Activated CD4-positive, alpha-beta memory T cell treated with anti-CD3 and anti-CD28 coated beads, Interleukin-2, amount 10 ng/mL, durations not matched to agents 7 days and 5 days (primary cell): ENCODE measurements at places on chromosomes 1 and 21. TPM values are rescaled to one million over a fixed set of nuclear protein-coding genes. Genes with fewer than 3 reads are reported as not detected.
A peak's percentile ranks its signal among the peaks of the same experiment; 100 is the strongest.

DNA sequence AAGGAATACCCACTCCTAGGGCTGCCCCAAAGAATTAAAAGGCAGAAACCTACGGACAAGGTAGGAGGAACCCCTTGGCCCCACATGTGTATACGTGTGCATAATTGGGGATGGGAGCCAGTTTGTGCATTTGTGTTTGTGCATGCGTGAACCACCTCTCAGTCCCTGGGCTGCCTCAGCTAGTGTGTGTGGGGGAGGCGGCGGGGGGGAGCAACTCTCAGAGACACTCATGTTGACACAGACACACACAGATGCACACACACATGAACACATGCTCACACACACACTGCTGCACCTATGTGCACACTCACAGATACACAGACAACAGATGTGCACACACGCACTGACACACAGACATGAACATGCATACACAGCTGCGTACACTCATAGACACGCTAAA, 5.1 kb downstream of the LDLRAD1 start:
- no peaks in the 10 kb centered on the region for H3K36me3 ChIP-seq
- H3K27ac ChIP-seq: no peak overlapping the region
- H3K4me1 ChIP-seq: no peaks in the 10 kb centered on the region
- H3K27me3 ChIP-seq: peaks cover 6% of the 10 kb centered on the region
- H3K4me3 ChIP-seq: no peak overlapping the region
- no peak for DNase-seq

- no peaks in the 10 kb centered on the region for H3K36me3 ChIP-seq
- no peak overlapping the region for H3K27ac ChIP-seq
- DNase-seq: no peak
- H3K27me3 ChIP-seq: peaks cover 16% of the 10 kb centered on the region
- H3K4me1 ChIP-seq: peaks cover 13% of the 10 kb centered on the region
- no peak overlapping the region for H3K4me3 ChIP-seq
These were observed 39.7 kb downstream of the UBE2U start for GRCh38 chr1:64242895-64243756.

DNA sequence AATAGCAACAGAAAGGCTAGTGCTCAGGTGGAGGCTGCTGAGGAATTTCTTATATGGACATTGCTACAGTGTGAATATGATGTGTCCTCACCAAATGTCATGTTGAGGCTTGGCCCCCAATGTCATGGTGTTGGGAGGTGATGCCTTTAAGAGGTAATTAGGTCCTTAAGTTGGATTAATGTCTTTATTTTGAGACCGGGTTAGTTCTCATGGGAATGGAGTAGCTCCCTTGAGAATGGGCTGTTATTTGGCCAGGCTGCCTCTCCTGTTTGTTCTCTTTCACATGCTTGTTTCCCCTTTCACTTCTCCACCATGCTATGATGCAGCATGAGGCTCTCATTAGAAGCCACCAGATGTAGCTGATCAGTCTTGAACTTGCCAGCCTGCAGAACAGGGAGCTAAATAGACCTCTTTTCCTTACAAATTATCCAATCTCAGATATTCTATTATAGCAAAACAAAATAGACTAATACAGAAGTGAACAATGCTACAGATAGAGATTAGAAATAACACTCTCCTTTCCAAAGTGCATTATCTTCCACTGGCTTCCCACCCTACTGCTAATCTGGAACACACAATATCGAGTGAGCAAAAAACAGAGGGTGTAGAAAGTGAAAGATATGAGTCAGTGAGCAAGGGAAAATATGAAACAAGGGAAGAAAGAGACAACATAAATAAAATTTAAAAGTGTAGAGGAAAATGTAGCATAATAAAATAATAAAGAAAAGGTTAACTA, 160.2 kb downstream of the NTMT2 start:
- H3K27me3 ChIP-seq: no peaks in the 10 kb centered on the region
- no peak overlapping the region for H3K4me3 ChIP-seq
- no peak overlapping the region for H3K27ac ChIP-seq
- no peaks in the 10 kb centered on the region for H3K36me3 ChIP-seq

DNA sequence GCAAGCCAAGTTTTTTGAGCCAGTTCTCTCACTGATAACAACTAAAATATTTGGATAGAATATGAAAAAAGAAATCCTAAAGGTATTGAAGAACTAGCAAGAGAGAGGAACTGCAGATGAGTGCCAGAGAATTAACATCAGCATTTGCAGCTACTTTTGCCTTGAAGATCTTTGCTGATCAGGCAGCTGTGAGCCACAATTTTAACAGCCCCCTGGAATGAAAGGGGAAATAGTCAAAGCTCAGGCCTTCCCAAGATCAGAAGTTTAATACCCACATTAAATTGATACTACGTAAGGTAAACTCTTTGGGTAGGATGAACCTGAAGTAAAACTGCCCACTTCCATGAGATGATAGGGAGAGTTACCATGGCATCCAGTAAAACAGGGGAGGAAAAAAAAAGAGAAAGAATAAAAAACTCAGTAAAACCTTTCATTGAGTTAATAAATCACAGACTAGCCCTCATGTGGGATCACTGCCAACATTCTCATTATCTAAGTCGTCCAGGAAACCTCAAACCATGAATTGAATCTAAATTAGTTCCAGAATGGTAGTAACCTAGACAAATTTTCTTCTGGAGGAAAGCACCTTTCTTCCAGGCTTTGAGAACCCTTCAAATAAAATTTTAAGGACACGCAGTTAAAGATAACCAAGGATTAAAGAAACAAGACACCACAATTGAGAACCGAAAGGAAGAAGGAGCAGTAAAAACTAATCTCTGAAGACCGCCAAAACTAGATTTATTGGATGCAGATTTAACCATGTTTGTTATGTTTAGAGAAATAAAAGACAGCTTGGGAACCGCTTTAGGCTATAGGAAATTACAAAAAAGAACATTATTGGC, 28.3 kb downstream of the SCP2 start:
- H3K4me1 ChIP-seq: peaks cover 1% of the 10 kb centered on the region
- H3K4me3 ChIP-seq: no peak overlapping the region
- no peak for DNase-seq
- H3K36me3 ChIP-seq: peaks cover 3% of the 10 kb centered on the region
- no peaks in the 10 kb centered on the region for H3K27me3 ChIP-seq

- H3K36me3 ChIP-seq: peaks cover 43% of the 10 kb centered on the region
- no peak overlapping the region for H3K27ac ChIP-seq
- H3K27me3 ChIP-seq: no peaks in the 10 kb centered on the region
These were observed 11.1 kb upstream of the RPRD2 start for GRCh38 chr1:150352866-150353265.

DNA sequence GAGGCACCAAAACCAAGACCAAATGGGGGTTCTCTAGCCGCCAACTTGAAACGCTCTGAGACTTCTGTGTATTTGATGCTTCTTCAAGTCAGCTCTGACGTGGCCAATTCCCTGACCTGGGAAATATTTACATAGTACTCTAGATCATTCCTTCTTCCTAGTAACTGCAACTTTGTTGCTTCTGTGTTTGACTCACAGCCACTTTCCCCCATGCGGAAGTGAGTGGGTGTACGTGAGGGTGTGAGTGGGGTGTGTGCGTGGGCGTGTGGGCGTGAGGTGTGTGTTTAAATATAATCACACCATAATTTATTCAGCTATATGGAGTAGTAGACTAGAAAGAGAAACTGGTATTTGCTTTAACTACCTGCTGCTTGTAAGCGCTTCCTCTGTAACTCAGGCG, 111.0 kb downstream of the TAS1R2 start:
- no peak for DNase-seq
- H3K4me3 ChIP-seq: no peak overlapping the region
- no peaks in the 10 kb centered on the region for H3K36me3 ChIP-seq
- no peaks in the 10 kb centered on the region for H3K4me1 ChIP-seq
- H3K27ac ChIP-seq: no peak overlapping the region
- H3K27me3 ChIP-seq: peaks cover 4% of the 10 kb centered on the region

GRCh38 chr1:19872190-19872589, 10.0 kb upstream of the OTUD3 start:
- no peak overlapping the region for H3K4me3 ChIP-seq
- no peaks in the 10 kb centered on the region for H3K4me1 ChIP-seq
- no peak overlapping the region for H3K27ac ChIP-seq
- H3K36me3 ChIP-seq: no peaks in the 10 kb centered on the region

GRCh38 chr1:201941420-201942128, 4.8 kb downstream of the LMOD1 start:
- H3K27ac ChIP-seq: no peak overlapping the region
- peaks cover 44% of the 10 kb centered on the region for H3K27me3 ChIP-seq
- no peaks in the 10 kb centered on the region for H3K36me3 ChIP-seq
- H3K4me1 ChIP-seq: peaks cover 4% of the 10 kb centered on the region

DNA sequence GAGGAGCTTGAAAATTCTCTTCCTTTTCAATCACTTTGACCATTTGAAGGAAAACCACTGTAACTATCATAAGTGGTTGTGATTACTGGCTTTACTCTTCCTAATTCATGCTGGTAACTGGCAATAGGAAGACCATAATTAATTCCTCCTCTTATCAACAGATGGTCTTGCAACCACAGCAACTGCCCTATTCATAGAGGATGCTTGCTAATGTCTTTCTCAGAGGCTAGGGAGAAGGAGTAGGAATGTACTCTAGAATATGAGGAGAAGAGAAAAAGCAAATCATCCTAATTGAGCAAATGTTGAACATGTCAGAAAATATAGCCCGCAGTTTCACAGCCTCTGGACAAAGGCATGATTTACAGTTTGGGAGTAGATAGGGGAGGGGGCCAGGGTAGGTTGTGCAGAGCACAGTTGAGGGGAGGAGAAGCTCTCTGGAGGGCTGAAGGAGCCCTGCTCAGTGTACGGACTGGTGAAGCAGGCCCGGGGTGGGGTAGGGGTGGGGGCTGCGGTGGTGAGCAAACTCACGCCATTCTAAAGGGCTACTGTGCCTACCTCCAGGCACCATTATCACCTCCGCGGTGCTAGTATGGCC, 192.9 kb downstream of the PCP4 start:
- H3K36me3 ChIP-seq: no peaks in the 10 kb centered on the region
- no peaks in the 10 kb centered on the region for H3K4me1 ChIP-seq
- no peak for DNase-seq
- no peak overlapping the region for H3K27ac ChIP-seq
- H3K4me3 ChIP-seq: no peak overlapping the region

DNA sequence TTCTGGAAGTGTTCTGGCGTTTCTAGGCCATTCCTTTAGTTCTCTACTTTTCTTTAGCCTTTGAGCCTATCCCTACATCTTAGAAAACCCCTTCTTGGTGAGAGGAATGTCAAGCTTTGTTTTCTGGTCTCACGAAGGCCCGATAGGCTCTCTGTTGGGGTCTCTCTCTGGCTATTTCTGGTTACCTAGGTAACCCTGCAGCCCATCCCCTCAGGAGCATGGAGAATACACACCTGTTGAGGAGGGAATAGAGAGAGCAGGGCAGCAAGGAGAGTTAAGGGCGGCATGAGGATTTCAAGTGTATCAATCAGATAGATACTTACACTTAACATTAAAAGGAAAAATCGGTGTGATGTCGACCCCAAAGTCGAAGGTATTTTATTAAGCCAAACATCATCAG, 45.7 kb downstream of the LRRC8D start:
- H3K4me1 ChIP-seq: peaks cover 45% of the 10 kb centered on the region
- peaks cover 65% of the 10 kb centered on the region for H3K36me3 ChIP-seq
- H3K27ac ChIP-seq: no peak overlapping the region

GRCh38 chr1:62377043-62377562, 57.9 kb upstream of the KANK4 start:
- H3K4me1 ChIP-seq: no peaks in the 10 kb centered on the region
- no peaks in the 10 kb centered on the region for H3K36me3 ChIP-seq
- no peak overlapping the region for H3K4me3 ChIP-seq
- peaks cover 2% of the 10 kb centered on the region for H3K27me3 ChIP-seq
- DNase-seq: no peak
- no peak overlapping the region for H3K27ac ChIP-seq

DNA sequence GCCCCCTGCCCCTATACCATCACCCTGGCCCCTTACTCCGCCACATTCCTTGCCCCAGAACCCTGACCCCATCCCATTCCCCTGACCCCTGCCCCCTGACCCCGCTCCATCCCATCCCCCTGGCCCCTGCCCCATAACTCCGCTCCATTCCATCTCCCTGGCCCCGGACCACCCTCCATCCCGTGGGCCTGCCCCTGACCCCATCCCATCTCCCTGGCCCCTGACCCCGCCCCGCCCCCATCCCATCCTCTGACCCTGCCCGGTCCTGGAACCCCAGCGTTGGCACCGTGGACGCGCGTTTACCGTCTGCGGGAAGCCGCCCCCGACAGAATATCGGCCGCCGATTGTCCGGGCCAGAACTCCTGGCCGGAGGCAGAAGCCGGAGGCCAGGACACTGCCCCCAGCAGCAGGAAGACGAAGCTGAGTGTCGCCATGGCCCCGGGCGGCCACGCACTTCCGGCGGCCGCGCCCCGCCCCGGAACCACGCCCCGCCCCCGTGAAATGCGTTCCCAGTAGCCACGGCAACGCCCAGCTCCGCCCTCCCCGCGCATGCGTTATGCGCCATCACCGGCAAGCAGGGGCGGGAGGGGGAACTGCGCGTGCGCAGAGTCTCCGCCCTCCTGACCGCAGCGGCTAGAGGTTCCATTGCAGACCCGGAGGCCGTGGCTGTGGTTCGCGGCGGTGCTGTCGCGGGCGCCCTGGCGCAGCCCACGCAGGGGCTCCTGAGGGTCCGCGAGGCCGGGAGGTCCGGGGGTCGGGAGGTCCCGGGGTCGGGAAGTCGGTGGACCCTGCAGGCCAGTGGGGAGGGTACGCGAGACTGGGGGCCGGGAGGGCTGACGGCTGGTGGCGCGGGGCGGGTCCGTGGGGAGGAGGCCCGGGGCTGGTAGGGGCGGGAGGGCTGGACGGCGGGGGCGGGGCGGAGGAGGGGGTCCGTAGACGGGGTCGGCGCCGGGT, at the start of gene POFUT2:
POFUT2 (minus strand) TSS at position 458 of the 954 bp plus-strand sequence; CDS start at position 434, 24 bp downstream.
- H3K36me3 ChIP-seq: peaks cover 20% of the 10 kb centered on the region
- peak within 1 kb of the TSS; percentile 82 for H3K4me3 ChIP-seq
- peaks cover 46% of the 10 kb centered on the region for H3K4me1 ChIP-seq
- peak within 1 kb of the TSS; percentile 75 for H3K27ac ChIP-seq

DNA sequence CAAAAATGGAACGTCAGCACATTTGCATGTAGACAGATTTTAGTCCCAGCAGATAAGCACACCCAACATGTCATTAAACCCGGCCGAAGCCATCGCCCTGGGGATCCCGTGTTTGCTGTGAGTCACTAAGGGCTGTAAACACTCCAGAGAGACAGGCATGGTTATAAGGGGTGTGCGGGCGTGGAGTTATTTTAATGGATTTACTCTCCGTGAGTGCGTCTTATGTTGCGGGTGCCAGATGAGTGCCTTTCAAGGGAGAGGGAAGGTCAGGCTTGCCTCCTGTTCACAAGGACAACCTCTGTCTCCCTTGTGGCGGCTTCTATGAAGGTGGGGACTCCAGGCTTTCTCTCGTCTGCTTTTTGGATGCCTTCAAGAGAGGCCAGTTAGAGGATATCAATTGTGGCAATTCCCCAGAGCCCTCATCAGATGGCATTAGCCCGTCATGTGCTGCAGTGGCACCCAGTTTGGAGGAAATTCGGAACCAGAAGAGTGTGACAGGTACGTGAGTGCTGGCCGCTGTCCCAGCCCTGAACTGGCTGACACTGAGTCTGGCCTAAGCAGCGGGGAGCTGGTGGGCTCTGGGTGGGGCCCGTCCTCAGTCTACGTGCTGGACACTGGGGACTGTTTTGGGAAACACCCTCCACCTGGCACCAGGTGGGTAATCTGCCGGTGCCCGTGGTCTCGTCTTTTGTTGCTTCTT, 223.8 kb upstream of the TMEM51 start:
- no peaks in the 10 kb centered on the region for H3K36me3 ChIP-seq
- DNase-seq: no peak
- H3K27me3 ChIP-seq: peaks cover 29% of the 10 kb centered on the region
- no peak overlapping the region for H3K27ac ChIP-seq

- H3K27me3 ChIP-seq: no peaks in the 10 kb centered on the region
- no peaks in the 10 kb centered on the region for H3K4me1 ChIP-seq
These were observed 30.3 kb downstream of the IGSF21 start for GRCh38 chr1:18137759-18138345.

GRCh38 chr21:38985568-38986378, 180.0 kb downstream of the ETS2 start:
- H3K4me1 ChIP-seq: peaks cover 29% of the 10 kb centered on the region
- peak; percentile 52 for DNase-seq
- H3K36me3 ChIP-seq: peaks cover 4% of the 10 kb centered on the region

Gene ATP6V1G3
- total RNA-seq: not detected

Gene ABCG1
- 23.7 TPM for total RNA-seq

Gene SLC22A15
- 1.2 TPM for total RNA-seq

Gene PLA2G4A
- 0.13 TPM for total RNA-seq
